ENCODE measurements at places on chromosomes 11 and 22.

DNA sequence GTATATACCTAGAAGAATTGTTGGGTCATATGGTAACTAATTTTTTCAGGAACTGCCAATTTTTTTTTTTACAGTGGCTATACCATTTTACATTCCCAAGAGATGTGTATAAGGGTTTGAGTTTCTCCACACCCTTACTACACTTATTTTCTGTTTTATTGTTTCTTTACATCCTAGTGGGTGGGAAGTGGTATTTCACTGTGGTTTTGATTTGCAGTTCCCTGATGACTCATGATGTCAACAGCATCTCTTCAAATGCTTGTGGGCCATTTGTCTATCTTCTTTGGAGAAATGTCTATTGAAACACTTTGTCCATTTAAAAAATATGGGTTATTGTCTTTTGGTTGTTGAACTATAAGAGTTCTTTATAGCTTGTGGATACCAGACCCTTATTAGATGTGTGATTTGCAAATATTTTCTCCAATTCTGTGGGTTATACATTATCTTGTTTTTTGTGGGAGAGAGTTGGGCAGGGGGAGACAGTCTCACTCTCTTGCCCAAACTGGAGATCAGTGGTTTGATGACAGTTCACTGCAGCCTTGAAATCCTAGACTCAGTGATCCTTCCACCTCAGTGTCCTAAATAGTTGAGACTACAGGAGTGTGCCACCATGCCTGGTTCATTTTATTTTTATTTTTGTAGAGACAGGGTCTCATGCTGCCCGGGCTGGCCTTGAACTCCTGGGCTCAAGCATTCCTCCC lies 30.3 kb upstream of the PISD start:
- peak; percentile 19 for DNase-seq

- no peak for DNase-seq
These were observed 84.0 kb downstream of the GGTLC2 start for GRCh38 chr22:22728382-22728781.

GRCh38 chr11:115764176-115764575 lies 260.0 kb upstream of the CADM1 start:
- DNase-seq, result no peak

GRCh38 chr11:17572791-17573460 lies 25.9 kb downstream of the OTOG start:
- no peak for DNase-seq

GRCh38 chr22:38125038-38125610 lies 14.6 kb upstream of the BAIAP2L2 start:
- no peak for DNase-seq

DNA sequence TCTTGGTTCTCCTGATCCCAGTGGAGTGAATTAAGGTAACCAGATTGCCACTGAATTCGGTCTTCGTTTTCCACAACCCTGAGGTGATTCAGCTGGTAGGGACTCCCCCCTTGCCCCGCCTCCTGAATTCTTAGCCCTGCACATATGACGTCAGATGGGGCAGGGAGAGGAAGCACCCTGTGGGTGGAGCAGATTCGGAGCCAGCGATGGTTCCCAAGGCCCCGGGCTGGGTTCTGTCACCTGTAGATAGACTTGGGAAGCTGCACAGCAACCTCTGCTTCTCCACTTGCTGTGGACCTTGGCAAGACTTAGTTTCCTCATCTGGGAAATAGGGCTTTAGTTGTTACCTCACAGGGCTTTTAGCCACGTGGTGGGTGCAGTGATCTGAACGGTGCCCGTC lies 67.8 kb downstream of the CTTN start:
- no peak for DNase-seq

DNA sequence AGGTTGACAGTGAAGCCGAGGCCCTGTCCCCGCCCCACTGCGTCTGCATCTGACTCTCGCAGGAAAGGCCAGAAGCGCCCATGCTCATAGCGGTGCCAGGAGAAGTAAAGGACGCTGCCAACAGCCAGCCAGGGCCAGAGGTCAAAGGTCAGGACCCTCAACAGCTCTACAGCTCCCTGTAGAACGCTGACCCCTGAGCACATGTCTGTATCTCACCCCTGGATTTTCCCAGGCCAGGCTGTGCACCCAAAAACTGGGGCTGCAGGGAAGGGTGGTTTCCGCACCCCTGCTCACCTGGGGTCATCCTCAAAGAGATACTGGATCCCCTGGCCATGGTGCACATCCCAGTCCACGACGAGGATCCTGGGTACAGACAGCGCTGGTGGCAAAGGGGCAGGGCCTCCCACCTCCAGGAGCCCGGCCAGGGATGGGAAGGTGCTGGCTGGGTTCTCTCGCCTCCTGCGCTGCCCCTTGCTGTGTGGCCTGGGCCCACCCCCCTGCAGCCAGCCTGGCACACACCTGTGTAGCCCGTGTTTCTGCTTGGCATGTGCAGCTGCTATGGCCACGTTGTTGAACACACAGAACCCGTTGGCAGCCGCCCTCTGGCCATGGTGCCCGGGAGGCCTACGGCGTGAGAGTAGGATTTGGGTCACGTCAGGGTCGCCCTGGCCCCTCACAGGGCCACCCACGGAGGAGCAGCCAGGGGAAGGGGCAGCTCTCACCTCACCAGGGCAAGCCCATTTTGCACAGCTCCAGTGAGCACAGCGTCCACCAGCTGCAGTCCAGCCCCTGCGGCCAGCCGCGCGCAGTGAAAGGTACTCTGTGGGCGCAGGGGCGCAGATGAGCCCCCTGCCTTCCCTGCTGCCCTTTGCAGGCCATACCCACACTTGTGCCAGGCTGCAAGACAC lies 1.5 kb downstream of the HDAC10 start:
- no peak for DNase-seq

DNA sequence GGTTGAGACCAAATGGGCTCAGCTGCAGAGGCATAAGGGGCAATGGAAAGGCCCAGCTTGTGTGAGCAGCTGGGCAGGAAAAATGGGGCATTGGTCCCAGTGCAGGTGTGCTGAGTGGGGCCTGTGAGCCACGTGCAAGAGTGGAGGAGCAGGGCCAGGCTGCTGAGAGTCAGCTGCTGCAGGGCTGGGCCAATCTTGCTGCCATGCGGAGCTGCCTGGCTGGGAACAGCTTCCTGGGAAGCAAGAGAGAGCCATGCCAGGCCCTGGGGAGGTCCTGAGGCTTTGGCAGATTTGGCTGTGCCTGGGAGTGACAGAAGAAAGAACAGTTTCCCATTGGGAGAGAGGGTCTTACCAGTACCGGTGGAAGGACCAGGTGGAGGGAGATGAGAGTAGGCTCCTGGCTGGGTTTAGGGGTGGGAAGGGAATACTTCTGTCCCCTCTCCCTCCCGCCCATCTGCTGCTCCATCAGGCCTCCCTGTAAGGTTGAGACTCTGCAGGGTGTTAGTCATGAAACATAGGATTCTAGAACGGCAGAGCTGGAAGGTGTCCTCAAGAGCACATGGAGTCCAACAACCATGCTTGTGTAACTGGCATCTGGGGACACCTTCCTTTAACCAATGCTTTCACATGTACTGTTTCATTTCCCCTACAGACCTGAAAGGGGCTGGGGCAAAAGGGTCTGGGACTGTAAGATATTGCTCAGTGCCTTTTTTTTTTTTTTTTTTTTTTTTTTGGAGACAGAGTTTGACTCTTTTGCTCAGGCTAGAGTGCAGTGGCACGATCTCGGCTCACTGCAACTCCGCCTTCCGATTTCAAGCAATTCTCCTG lies 10.4 kb downstream of the SEPTIN3 start:
- DNase-seq, result no peak

GRCh38 chr11:73135346-73136284 lies 6.5 kb downstream of the FCHSD2 start:
- no peak for DNase-seq

- DNase-seq, result no peak
These were observed 74.6 kb upstream of the KCNQ1OT1 start for GRCh38 chr11:2774173-2775082.

DNA sequence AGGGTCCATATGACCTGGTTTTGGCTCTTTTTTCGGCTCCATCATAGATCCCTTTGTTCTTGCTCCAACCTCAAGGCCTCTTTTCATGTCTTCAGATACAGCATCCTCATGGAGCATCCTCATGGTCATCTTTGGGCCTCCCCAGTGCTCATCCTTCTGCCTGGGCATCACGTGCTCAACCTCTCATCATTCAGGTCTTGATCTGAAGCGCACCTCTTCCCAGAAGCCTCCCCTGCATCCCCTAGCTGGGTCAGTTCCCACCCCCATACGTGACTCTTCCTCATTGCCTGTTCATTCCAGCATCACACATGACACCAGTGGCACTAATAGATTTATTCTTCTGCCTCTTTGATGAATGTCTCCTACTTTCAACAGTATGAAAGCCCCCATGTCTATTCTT lies 192.2 kb downstream of the MIAT start:
- DNase-seq, result no peak

DNA sequence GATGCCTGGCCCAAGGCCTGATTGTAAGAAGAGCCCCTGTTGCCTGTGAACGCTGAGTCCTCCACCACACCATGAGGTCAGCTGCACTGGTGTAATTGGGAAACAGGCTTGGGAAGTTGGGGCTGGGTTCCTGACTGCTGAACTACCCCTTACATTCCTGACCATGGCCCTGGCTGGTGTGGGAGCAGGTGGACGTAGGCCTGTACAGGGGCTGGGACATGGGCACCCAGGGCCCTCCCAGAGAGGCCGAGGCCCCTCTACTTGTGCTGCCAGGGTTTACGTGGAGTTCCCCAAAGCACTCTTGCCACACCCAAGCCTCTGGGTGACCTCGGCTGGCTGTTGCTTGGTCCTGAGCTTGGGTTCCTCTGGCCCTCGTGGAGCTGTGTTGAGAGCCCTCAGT lies 5.4 kb downstream of the RELT start:
- DNase-seq, result no peak

DNA sequence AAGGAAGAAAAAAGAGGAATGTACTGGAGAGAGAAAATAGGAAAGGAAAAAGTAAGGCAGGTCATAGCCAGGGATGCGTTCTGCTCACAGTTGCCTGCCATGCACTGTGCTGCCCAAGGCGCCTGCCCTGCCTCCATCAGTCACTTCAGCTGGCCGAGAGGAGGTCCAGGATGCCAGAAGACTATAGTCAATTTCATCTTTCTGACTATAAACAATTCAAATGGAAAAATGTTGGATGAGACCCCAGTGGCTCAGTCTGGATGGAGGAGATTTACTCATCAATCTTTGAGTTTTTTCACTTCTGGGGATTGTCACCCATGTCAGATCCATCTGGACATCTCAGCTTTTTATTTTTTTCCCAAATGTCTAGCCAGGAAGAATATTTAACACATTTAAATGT lies 36.7 kb upstream of the CLMP start:
- no peak for DNase-seq

- DNase-seq, result no peak
These were observed 37.5 kb downstream of the MYBPC3 start for GRCh38 chr11:47314992-47315391.

Measured in CD4-positive, alpha-beta T cell treated with Interleukin-1 beta for 1 hour (primary cell).